ENCODE measurements at places on chromosomes 5 and 9.

DNA sequence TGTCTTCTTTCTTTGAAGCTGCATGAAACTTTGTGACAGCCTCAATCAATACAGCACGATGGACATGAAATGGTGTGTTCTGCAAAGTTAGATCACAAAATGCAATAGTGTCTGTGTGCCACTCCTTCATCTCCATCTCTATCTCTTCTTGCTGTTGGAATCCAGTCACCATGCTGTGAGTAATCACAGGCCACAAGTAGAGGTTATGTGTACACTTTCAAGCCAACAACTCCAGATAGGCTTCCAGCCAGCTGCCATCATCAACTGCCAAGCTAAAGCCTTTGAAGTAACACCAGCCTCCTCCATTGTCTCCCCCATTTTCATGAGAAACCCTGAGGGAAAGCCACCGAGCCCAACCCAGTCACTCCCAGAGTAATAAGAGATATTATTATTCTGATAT, 360.6 kb downstream of the PTPRD start:
- DNase-seq, result no peak

DNA sequence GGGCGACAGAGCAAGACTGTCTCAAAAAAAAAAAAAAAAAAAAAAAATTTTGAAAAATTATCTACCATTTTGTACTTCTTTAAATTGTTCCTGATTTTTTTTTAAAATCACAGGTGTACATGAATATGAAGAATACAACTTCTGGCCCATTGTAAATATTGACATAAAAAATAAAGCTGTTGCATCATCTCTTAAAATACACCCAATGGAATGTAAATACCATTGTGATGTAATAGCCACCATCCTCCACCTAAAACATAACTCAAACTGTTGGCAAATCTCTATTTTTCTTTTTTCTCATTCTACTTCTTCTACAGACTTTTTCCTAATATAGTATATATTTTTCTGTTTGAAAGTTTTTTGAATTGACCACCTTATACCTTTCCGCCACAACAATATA, 61.0 kb upstream of the TEX48 start:
- DNase-seq, result no peak

DNA sequence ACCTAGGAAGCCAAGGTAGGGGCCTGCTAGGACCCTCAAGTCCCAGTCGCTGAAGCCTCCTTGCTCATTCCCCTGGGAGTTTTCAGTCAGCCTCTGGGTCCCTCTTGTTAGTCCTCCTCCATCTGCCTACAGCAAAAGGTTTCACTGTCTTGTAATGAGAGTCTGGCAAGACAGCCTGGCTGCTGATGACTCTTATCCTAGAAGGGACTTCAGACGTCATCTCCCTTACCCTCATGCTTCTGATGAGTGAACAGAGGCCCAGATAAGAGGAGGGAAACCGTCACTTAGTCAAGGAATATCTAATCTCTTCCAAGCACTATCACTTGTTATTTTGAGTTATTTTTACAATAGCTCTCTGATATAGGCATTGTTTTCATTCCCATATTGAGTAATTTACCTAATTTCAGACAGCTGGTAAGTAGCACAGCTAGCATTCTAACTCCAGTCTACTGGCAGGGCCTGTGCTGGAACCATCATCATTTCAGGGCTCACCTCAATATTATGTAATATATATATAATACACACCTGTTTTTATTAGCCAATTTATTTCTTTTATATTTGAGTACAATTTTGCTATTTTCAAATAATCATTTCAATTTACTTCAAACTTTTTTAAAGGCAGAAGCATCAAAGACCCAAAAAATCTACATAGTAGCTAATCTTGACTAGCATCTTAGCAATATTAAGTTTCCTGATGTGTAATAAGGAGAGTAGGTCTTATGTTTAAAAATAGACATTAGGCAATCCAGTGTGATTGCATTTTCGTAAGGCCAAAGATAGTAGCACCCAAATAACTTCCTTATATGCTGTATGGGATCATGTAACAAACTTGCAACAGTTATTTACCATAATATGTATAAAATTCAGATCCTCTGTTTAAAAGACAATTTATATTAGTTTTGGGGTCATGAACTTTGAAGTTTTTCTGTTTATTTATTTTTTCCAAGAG, 7.9 kb downstream of the CMYA5 start:
- peak; percentile 6 for DNase-seq

DNA sequence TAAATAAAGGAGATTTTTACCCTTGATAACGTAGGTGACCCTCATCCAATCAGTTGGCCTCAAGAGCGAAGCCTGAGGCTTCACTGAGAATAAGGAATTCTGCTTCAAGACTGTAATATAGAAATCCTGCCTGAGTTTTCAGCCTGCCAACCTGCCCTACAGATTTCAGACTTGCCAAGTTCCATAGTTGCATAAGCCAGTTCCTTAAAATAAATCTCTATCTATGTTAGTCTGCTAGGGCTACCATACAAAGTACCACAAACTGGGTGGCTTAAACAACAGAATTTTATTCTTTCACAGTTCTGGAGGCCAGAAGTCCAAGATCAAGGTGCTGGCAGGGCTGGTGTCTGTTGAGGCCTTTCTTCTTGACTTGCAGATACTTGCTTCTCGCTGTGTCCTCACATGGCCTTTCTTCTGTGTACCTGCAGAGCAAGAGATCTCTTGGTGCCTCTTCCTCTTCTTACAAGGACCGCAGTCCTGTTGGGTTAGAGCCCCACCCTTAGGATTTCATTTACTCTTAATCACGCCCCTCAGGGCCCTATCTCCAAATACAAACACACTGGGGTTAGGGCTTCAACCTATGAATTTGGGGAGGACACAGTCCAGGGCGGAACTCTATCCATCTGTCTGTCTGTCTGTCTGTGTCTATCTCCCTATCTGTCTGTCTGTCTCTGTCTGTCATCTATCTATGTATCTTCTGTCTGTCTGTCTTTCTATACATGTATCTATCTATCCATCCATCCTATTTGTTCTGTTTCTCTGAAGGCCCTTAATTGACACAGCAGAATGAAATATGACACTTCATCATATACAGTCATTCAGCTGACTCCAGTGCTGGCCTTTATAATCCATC, 17.0 kb upstream of the CMBL start:
- DNase-seq, result no peak

GRCh38 chr5:38483805-38484398, 72.5 kb downstream of the LIFR start:
- peak; percentile 9 for DNase-seq

DNA sequence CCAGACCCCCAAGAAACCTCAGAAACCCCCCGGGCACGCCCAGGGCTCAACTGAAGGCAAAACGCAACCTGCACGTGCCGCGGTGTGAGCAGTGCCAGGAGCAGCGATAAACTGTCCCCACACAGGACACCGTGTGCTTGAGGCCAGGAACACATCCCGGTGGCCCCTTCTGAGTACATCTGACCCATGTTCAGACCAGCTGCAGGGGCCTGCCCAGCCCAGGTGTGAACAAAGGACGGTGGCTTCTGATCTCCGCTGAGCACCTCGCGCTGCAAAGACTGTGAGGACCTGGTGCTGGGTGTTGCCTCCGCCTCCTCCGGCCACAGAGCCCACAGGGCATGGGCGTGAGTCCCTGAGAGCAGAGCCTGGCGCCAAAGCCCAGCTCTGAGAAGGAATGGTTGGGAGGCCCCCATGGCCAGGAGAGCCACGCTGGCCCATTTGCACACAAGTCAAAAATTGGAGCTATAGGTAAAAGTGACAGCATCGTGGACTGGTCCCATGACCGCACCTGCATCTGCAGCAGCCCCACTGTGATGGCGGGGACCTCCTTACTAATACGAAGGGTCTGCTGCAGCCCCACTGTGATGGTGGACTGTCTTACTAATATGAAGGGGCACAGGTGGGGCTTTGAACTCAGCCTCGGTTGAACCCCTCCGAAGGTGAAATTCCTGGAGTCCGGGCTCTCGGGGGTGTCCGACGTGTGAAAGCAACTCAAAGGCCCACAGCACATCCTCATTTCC, 31.5 kb downstream of the NDUFS6 start:
- DNase-seq, result no peak

GRCh38 chr9:124954255-124954654, 13.4 kb upstream of the GOLGA1 start:
- no peak for DNase-seq

DNA sequence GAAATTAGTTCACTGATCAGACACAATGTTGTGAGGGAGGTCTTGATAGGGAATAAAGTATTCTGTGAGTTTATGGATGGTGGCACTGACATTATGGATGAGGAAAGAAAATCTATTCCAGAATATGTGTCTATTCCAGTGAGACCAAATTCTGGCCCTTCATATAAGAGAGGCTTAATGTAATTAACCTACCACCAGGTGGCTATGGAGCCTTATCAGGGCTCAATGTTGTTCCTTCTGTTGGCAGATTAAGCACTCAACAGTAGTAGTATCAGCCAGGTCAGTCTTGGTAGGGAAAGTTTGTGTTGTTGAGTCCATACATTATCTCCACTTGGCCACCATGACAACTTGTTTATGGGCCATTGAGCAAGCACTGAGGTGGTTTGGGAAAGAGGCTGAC, 41.7 kb upstream of the BARX1 start:
- peak; percentile 63 for DNase-seq

- DNase-seq, result peak; percentile 84
Measured at GRCh38 chr5:43556857-43557542, at the start of gene PAIP1. PAIP1 (minus strand) TSS chr5:43557077; CDS start chr5:43556846, 231 bp downstream.

- DNase-seq, result peak; percentile 14
Measured at GRCh38 chr5:109584986-109585599, 104.6 kb upstream of the MAN2A1 start.

- DNase-seq, result no peak
Measured at GRCh38 chr5:139668064-139668880, 20.1 kb downstream of the CXXC5 start.

GRCh38 chr9:118568704-118569103, 800.5 kb downstream of the BRINP1 start:
- no peak for DNase-seq

GRCh38 chr9:96135076-96135752, 166.8 kb downstream of the HSD17B3 start:
- no peak for DNase-seq

DNA sequence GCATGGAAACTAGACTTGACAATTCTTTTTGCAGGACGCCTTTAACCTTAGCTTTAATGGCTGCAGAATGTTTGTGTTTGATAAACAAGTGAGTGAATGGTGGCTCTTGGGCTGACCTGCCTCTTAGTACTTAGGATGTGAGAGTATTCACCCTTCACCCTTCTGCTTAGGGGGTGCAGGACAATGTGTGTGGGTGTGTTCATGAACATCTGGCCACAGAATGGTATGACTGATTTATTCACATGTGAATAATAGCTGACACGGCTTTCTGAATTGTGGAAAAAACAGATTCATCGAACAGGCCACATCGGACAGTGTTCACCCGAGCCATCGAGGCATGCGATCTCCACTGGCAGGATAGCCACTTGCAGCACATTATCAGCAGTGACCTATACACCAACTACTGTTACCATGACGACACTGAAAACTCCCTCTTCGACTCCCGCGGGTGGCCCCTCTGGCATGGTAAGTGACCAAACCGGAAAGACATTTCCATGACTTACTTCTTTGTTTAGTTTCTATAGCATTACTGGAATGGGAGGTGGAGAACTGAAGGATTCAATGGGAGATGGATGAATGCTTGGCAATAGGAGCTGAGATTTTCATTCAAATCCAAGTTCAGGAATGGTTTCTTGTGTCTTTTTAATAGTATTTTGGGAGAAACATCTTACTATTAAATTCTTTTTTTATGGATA, 193.6 kb downstream of the ZSWIM6 start:
- no peak for DNase-seq

DNA sequence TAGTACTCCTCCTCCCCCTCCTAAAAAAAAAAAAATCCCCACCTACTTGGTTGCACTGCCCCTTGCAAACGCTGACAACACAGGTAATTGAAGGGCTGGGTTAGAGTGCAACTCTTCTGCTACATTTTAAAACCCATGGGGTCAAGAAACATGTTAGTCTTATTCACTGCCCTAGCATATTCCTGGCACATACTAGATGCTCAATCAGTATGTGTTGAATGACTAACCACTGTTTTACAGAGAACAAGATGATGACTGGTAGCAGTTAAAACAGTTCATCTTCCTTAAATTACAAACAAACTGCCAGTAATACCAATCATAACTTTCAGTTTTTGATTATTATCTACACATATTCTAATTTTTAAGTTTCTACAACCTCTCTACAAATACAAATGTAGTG, 124.4 kb downstream of the NFIB start:
- no peak for DNase-seq

GRCh38 chr9:127067603-127068220, 54.7 kb downstream of the ANGPTL2 start:
- no peak for DNase-seq

All from NCI-H82 (cell line).